Adrenal gland (tissue), 19 donors: ENCODE measurements at places on chromosomes 2 and 18. TPM values are rescaled to one million over a fixed set of nuclear protein-coding genes. Genes with fewer than 3 reads are reported as not detected.

DNA sequence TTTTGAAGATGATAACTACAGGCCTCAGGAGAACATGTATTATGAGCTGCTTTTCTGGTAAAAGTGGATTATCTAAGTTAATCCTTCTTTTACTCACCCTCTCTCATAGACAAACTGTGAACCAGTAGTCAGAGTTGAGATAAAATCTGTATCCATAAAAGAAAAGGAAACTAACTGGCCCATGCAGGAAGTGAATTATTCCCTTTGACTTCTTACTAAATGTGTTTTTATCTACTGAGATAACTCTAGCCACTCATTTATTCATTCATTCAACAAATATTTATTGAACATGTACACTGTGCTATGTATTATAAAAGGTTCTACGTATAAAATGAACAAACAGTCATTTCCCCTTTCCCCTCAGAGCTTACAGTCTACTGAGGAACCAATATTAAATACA is 10.0 kb downstream of the WDR35 start:
- H3K27me3 ChIP-seq: no peaks in the 10 kb centered on the region
- DNase-seq: no peak
- no peak overlapping the region for H3K4me3 ChIP-seq
- no peaks in the 10 kb centered on the region for H3K4me1 ChIP-seq
- no peak overlapping the region for H3K27ac ChIP-seq
- H3K36me3 ChIP-seq: no peaks in the 10 kb centered on the region

DNA sequence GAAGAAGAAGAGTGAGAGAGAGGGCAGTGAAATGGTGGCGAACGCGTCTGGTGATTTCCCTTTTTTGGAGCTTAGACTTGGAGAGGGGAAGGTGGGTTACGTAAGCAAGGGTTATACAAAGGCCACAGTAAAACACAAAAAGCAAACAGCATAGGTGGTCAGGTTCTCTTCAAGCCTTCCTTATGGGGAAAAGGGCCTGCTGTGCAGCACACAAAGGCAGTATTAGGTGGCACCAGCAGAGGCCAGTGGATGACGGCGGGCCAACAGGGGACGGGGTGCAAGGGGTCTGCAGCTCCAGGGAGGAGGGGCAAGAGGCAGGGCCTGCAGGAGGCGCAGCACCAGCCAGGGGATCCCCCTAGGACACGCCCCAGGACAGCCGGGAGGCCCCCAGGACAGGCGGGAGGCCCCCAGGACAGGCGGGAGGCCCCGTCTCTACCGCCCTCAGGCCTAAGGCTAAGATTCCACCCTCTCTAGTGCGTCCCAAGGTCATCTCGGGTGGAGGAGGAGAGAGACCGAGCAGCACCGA is 32.6 kb upstream of the NPC1 start:
- peaks cover 24% of the 10 kb centered on the region for H3K4me1 ChIP-seq
- H3K36me3 ChIP-seq: no peaks in the 10 kb centered on the region
- no peak overlapping the region for H3K27ac ChIP-seq
- no peaks in the 10 kb centered on the region for H3K27me3 ChIP-seq
- no peak for DNase-seq
- peak overlapping the region; percentile 57 for H3K4me3 ChIP-seq

GRCh38 chr2:120465012-120465700 is 119.2 kb downstream of the INHBB start:
- H3K4me3 ChIP-seq: no peak overlapping the region
- no peak overlapping the region for H3K27ac ChIP-seq
- H3K4me1 ChIP-seq: peaks cover 28% of the 10 kb centered on the region
- no peaks in the 10 kb centered on the region for H3K27me3 ChIP-seq
- H3K36me3 ChIP-seq: no peaks in the 10 kb centered on the region
- DNase-seq: no peak

GRCh38 chr18:10195529-10195928 is 258.9 kb upstream of the APCDD1 start:
- no peaks in the 10 kb centered on the region for H3K36me3 ChIP-seq
- H3K27me3 ChIP-seq: no peaks in the 10 kb centered on the region
- H3K27ac ChIP-seq: no peak overlapping the region

GRCh38 chr2:200810252-200810997 is 1.3 kb upstream of the BZW1 start:
- H3K27ac ChIP-seq: peak overlapping the region; percentile 96
- H3K4me1 ChIP-seq: peaks cover 42% of the 10 kb centered on the region
- no peak overlapping the region for H3K4me3 ChIP-seq

- H3K4me3 ChIP-seq: no peak overlapping the region
- H3K27me3 ChIP-seq: no peaks in the 10 kb centered on the region
- no peak for DNase-seq
- no peaks in the 10 kb centered on the region for H3K36me3 ChIP-seq
- no peak overlapping the region for H3K27ac ChIP-seq
Observed at GRCh38 chr18:26756556-26756955, 109.0 kb downstream of the AQP4 start.

GRCh38 chr2:215727507-215728503 is 285.5 kb downstream of the MREG start:
- no peaks in the 10 kb centered on the region for H3K36me3 ChIP-seq
- peaks cover 9% of the 10 kb centered on the region for H3K4me1 ChIP-seq
- H3K27ac ChIP-seq: peak overlapping the region; percentile 58
- no peak overlapping the region for H3K4me3 ChIP-seq
- H3K27me3 ChIP-seq: no peaks in the 10 kb centered on the region
- DNase-seq: no peak

- H3K27ac ChIP-seq: no peak overlapping the region
- peak; percentile 89 for DNase-seq
- H3K4me3 ChIP-seq: no peak overlapping the region
- no peaks in the 10 kb centered on the region for H3K27me3 ChIP-seq
- H3K36me3 ChIP-seq: no peaks in the 10 kb centered on the region
Observed at GRCh38 chr2:109351164-109351756, 222.3 kb downstream of the SH3RF3 start.

DNA sequence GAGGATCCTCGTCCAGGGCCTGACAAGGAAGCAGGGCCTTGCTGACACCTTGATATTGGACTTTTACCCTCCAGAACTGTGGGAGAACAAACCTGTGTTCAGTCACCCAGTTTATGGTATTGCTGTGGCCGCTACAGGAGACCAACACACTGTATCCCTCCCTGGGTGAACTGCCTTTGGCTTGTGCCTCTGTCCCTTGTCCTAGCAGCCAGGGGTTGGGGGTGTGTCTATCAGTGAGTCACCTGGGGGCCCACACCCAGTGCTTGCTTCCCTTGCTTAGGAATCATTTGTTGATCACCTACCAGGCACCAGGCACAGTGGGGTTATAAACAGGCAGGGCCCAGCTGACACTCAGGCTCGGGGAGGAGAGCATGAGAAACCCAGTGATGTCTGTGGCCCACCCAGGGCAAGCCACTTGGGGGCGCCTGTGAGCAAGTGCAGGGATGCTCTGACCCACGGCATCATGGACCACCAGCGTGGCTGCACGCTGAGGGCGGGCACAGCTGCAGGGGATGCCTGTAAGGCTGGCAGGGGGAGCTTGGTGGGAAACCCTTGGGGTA is 17.1 kb downstream of the TMEM185B start:
- no peaks in the 10 kb centered on the region for H3K27me3 ChIP-seq
- H3K27ac ChIP-seq: no peak overlapping the region
- no peaks in the 10 kb centered on the region for H3K36me3 ChIP-seq
- H3K4me1 ChIP-seq: peaks cover 4% of the 10 kb centered on the region
- no peak for DNase-seq
- no peak overlapping the region for H3K4me3 ChIP-seq

- peak overlapping the region; percentile 87 for H3K27ac ChIP-seq
- no peaks in the 10 kb centered on the region for H3K27me3 ChIP-seq
- H3K36me3 ChIP-seq: no peaks in the 10 kb centered on the region
- peak; percentile 58 for DNase-seq
- peaks cover 7% of the 10 kb centered on the region for H3K4me1 ChIP-seq
Observed at GRCh38 chr2:20501974-20502373, 55.1 kb downstream of the RHOB start.

- peaks cover 36% of the 10 kb centered on the region for H3K4me1 ChIP-seq
- no peaks in the 10 kb centered on the region for H3K36me3 ChIP-seq
- peak overlapping the region; percentile 50 for H3K27ac ChIP-seq
- no peaks in the 10 kb centered on the region for H3K27me3 ChIP-seq
- H3K4me3 ChIP-seq: no peak overlapping the region
Observed at GRCh38 chr18:23230686-23231085, 95.4 kb downstream of the CABLES1 start.

DNA sequence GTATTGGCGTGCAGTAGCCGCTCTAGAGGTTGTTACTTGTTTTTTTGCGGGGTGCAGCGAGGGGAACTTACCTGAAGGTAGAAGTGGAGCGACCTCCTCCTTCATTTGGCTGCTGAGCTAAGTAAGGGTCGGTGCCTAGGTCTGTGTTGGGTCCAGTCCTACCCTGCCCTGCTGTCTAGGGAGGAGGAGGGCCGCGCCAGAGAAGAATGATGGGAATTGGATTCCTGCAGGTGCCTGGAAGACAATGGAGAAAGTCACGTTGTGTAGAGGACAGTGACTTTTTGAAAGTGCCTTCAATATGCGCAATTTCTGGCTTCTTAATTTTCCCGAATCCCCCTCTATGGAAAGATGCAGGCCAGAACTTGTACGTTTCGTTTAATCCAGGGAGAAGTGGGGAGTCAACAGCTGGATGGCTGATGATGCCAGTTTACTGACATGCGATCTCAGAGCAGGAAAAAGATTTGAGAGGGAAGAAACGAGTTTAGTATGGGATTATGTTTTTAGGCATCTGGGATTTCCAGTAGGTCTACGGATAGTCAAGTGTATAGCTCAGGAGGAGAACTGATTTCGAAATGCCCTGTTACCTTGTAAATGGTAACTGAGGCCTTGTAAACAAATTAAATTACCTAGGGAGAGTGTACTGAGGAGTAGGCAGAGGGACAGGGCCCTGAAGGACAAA is 653 bp downstream of the MRPS9 start:
- H3K27me3 ChIP-seq: no peaks in the 10 kb centered on the region
- no peak for DNase-seq
- H3K27ac ChIP-seq: peak overlapping the region; percentile 79
- H3K36me3 ChIP-seq: no peaks in the 10 kb centered on the region

GRCh38 chr18:44898498-44898897 is 217.8 kb downstream of the SETBP1 start:
- H3K27me3 ChIP-seq: no peaks in the 10 kb centered on the region
- no peaks in the 10 kb centered on the region for H3K4me1 ChIP-seq
- DNase-seq: no peak
- no peak overlapping the region for H3K4me3 ChIP-seq
- H3K27ac ChIP-seq: no peak overlapping the region

- no peaks in the 10 kb centered on the region for H3K36me3 ChIP-seq
- H3K4me3 ChIP-seq: no peak overlapping the region
- DNase-seq: no peak
- H3K27ac ChIP-seq: no peak overlapping the region
- H3K27me3 ChIP-seq: no peaks in the 10 kb centered on the region
Observed at GRCh38 chr18:71287268-71287667, 998.4 kb downstream of the SOCS6 start.

GRCh38 chr2:150135223-150135883 is 352.1 kb downstream of the RND3 start:
- DNase-seq: no peak
- no peaks in the 10 kb centered on the region for H3K27me3 ChIP-seq

- no peak for DNase-seq
- peaks cover 4% of the 10 kb centered on the region for H3K4me1 ChIP-seq
- no peak overlapping the region for H3K4me3 ChIP-seq
Observed at GRCh38 chr2:215888680-215889079, 124.7 kb downstream of the MREG start.

GRCh38 chr18:58640428-58640805 is 11.5 kb upstream of the ALPK2 start:
- H3K27ac ChIP-seq: no peak overlapping the region
- DNase-seq: no peak
- no peaks in the 10 kb centered on the region for H3K4me1 ChIP-seq
- no peaks in the 10 kb centered on the region for H3K27me3 ChIP-seq

DNA sequence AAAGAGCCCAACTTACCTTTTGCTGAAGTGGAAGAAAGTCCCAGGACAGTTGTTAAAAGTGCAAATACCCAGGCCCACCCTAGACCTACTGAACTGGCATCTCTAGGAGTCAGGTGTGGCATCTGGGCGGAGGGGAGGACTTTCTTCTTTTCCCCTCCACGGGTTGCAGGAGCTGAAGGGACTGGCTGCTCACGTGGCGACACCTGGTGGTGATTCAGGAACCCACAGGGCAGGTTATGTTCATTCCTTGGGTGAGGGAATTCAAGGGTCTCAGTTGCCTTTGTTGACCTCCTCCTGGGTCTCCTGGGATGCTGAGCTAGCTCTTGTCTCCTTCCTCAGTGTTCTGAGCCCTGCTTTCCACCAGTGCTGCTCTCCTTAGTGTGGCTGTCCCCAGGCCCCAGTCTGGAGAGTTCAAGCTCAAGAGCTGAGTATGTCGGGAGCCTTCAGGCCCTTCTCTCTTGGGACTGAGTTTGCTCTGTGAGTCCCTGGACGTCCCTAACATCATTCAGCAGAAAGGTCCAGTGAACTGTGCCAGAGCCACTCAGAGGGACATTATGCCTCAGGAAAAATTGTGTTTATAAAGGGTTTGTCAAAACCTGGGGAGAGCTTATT is 56.9 kb downstream of the DYSF start:
- H3K4me1 ChIP-seq: no peaks in the 10 kb centered on the region
- no peaks in the 10 kb centered on the region for H3K27me3 ChIP-seq
- DNase-seq: peak; percentile 80
- no peak overlapping the region for H3K27ac ChIP-seq
- H3K36me3 ChIP-seq: no peaks in the 10 kb centered on the region
- H3K4me3 ChIP-seq: no peak overlapping the region

DNA sequence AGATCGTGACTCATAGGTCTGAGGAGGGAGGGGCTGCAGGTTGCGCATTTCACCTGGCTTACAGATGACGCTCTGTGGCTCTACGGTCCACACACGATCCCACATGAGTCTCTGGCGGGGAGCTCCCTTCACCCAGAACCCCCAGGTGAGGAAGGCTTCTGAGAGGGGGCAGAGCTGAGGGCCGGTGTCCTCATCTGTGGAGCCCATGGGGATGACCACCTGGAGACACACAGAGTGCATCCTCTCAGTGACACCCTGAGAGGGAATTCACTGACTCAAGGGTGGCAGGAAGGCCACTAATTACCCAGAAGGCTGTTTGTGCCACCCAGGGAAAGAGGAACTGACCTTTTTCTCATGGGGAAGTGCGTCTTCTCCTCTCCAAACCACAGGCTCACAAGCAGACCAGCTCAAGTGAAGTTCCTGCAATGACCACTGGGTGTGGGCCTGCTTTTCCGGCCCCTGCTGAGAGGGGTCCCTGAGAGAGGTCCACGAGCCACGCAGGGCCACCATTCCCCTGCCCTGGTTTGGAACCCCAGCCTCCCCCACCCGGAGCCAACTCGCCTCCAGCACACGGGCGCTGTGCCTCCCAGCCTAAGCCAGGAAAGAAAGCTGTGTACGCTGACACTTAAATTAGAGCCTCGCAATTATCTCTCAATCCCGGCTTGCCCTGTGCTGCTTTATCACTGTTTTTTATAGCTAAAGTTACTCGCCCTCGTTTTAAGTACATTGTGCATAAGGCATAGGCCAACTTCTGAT is 114.1 kb downstream of the BCL11A start:
- H3K36me3 ChIP-seq: no peaks in the 10 kb centered on the region
- no peak overlapping the region for H3K27ac ChIP-seq

GRCh38 chr2:40401896-40402295 is 50.0 kb downstream of the SLC8A1 start:
- no peak for DNase-seq
- no peak overlapping the region for H3K27ac ChIP-seq
- H3K4me3 ChIP-seq: no peak overlapping the region
- H3K36me3 ChIP-seq: no peaks in the 10 kb centered on the region

CPS1 gene
- 1.4 TPM for total RNA-seq

NR4A2 gene
- total RNA-seq: 65.5 TPM

MC2R gene
- total RNA-seq: 101 TPM

REG1A gene
- not detected for total RNA-seq

SCYGR6 gene
- total RNA-seq: not detected

TTC31 gene
- total RNA-seq: 27.5 TPM
